ENCODE measurements at places on chromosomes 13 and 19. TPM values are rescaled to one million over a fixed set of nuclear protein-coding genes. Genes with fewer than 3 reads are reported as not detected.

Gene SLAIN1
- total RNA-seq: 23.0 TPM

Gene CEBPA
- 0.08 TPM for total RNA-seq

Gene ZNF112
- total RNA-seq: not detected

Gene PGLYRP1
- total RNA-seq: not detected

Gene COL5A3
- total RNA-seq: not detected

Gene MEDAG
- not detected for total RNA-seq

Gene ACTMAP
- 15.5 TPM for total RNA-seq

Gene ASF1B
- total RNA-seq: 80.3 TPM

Gene CSNK1A1L
- total RNA-seq: not detected

Gene PNMA8A
- 0.63 TPM for total RNA-seq

Gene TMEM91
- 8.9 TPM for total RNA-seq

Gene C19orf47
- 18.0 TPM for total RNA-seq

Gene APLP1
- 1.2 TPM for total RNA-seq

Gene ZBTB32
- total RNA-seq: 16.2 TPM

Gene ERICH4
- total RNA-seq: not detected

Gene TTC9B
- not detected for total RNA-seq

Gene KATNAL1
- 17.0 TPM for total RNA-seq

Gene ITGBL1
- total RNA-seq: not detected

Gene ARID3A
- total RNA-seq: 30.7 TPM

Gene PLIN5
- total RNA-seq: not detected

Gene ALOX5AP
- 40.8 TPM for total RNA-seq

Gene CYP2F1
- total RNA-seq: not detected

Gene CERS4
- 35.3 TPM for total RNA-seq

Gene LYPD3
- total RNA-seq: 1.5 TPM

Gene CNN2
- 504 TPM for total RNA-seq

Gene APOC1
- total RNA-seq: 0.81 TPM

Gene KLK12
- total RNA-seq: not detected

Gene AMER2
- not detected for total RNA-seq

Gene MEIOSIN
- total RNA-seq: not detected

Gene ZNF682
- total RNA-seq: 8.1 TPM

Gene ONECUT3
- total RNA-seq: not detected

Gene KBTBD7
- total RNA-seq: 10.0 TPM

Gene FGF22
- total RNA-seq: not detected

Gene SYCN
- total RNA-seq: not detected

Gene CALM3
- total RNA-seq: 425 TPM

Gene KLK14
- total RNA-seq: not detected

Gene FOXO1
- 41.3 TPM for total RNA-seq

Gene PRTN3
- not detected for total RNA-seq

Gene ZNF71
- 7.0 TPM for total RNA-seq

Gene ZNF433
- total RNA-seq: 0.39 TPM

Gene NLRP11
- not detected for total RNA-seq

Gene TPTE2
- not detected for total RNA-seq

Gene PTH2
- 1.5 TPM for total RNA-seq

Gene OVOL3
- not detected for total RNA-seq

Gene FFAR3
- not detected for total RNA-seq

Gene NTF4
- not detected for total RNA-seq

Gene HSH2D
- total RNA-seq: 38.1 TPM

Gene PNPLA6
- 121 TPM for total RNA-seq

Gene IL12RB1
- total RNA-seq: 74.1 TPM

Gene ZNF665
- total RNA-seq: 4.8 TPM

All from activated naive CD4-positive, alpha-beta T cell treated with anti-CD3 and anti-CD28 coated beads, Interleukin-2, amount 10 ng/mL, durations not matched to agents 5 hours and 36 hours (primary cell).